Activated CD8-positive, alpha-beta memory T cell treated with anti-CD3 and anti-CD28 coated beads for 1 hour (primary cell): ENCODE measurements at places on chromosomes 7 and 10.

GRCh38 chr7:97064972-97065587 lies 40.4 kb upstream of the DLX5 start:
- no peak for DNase-seq

- DNase-seq: no peak
Observed at GRCh38 chr7:100532165-100533022, 6.6 kb upstream of the AGFG2 start.

- DNase-seq: no peak
Observed at GRCh38 chr7:139743967-139744767, 33.6 kb downstream of the HIPK2 start.

- no peak for DNase-seq
Observed at GRCh38 chr10:111077785-111078504, 1.1 kb downstream of the ADRA2A start.

DNA sequence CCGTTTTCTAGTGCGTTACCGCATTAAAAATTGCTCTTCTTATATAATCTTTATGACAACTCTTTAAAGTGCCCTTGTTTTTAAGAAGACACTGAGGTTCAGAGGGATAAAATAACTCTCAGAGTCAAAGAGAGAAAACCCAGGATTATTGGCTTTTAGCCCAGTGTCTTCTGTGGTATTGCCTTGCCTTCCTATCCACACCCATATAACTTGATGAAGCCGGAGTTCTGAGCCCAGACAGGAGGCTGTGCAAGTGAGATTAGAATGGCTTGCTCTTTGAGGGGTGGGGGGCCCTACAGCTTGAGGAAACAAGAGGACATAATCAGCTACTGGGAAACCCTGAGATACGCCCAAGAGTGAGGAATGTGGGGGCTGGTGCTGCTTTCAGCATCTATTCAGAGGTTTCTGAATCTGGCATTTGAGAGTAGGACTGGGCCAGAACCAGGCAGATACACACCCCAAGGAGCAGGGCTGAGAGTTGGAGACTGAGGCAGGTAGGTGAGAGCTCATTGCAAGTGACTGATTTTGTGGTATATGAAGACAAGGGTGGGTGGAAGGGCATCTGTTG lies 2.3 kb downstream of the PRXL2A start:
- no peak for DNase-seq

DNA sequence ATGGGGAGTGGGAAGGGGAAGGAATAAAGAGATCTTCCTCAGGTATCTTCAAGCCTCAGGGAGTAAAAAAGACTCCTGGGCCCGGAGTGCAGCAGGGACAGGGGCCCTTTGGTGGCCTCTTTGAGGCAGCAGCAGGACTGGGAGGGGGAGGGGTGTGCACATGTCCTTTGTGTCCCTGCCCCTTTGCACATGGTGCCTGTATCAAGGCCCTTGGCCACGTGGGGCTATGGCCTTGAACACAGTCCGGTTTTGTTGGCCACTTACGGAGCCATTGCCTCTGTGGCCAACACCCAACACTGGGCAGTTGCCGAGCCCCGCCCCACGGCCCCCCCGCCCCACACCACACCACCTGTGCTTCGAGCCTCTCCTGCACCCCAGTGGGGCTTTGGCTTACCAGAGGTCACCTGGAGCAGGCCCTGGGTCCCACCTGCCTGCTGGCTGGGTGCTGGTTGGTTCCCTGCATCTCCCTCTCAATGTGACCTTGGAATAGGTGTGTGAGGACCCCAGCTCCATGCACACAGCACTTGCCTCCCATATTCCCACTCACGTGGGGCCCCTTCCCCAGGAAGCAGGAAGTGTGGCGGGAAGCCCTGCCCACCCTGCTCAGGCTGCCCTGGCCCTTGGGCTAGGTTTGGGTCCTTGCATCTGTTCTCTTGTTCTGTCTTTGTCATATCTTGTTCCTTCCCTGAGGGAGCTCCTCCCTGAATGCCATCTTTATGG lies 5.4 kb downstream of the SAP25 start:
- DNase-seq: no peak

DNA sequence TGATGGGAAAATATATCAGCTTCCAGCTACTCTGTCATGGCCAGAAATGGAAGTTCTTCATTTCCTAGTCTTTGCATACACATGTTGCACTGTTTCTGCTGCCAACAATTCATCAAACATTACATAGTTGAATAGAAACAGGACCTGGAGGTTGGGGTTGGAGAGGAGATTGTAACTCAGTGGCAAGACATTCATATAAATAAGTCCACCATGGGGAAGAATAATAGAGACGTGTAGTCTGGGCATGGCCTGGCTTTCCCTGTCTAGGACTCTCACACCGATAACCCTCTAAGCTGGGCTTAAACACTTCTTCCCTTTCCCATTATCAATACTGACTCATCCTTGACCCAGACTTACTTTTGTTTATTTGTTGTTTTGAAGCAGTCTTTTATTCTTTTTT lies 155.7 kb downstream of the PLPP4 start:
- DNase-seq: no peak

DNA sequence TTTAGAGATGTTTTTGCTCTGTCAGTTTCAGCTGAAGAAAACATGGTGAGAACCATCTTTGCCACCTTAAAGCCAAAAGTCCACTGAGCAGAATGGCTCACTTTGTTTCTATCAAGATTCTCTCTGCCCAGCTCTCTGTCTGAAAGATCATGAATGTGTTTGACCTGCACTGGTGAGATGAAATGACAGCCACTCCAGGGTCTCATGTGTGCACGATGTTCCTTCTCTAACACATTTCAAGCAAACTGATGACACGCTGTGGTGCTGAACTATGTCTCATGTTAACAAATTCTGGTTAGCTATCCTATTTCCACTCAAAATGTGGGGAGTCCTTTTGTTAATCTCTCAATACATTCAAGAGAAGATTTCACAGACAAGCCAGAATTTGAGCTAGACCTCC lies 260.6 kb downstream of the GLI3 start:
- no peak for DNase-seq
